ENCODE measurements at places on chromosomes 4 and X.

DNA sequence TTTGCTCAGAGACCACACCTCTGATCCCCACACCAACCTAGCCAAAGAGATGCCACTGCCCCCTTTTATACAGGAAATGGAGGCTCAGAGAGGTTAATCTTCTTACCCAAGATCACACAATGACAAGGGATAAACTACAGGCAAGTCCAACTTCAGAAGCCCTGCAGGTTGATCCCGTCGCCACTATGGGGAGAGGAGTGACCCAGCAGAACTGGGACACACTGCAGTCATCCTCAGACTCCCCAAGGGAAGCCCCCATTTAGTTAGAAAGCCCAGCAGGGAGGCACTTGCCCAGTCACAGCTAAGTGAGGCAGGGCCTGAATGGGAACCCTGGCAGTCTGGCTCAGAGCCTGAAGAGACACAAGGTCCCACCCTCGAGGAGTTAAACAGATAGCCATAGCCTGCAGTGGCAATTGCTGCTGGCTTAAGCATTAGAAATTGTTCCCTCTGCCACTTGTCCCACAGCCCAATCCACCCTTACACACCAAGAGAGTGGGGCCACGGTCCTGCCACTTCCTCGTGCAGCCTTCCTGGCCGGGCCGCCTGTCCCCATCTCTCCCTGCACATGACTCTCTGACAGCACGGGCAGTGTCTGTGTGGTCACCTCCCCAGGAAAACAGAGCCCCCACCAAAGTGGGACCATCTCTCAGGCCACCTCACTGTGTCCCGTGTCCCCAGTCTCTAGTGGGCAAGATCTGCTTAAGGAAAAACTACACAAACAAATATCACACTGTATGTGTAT, 2.7 kb downstream of the JAKMIP1 start:
- no peak for DNase-seq

DNA sequence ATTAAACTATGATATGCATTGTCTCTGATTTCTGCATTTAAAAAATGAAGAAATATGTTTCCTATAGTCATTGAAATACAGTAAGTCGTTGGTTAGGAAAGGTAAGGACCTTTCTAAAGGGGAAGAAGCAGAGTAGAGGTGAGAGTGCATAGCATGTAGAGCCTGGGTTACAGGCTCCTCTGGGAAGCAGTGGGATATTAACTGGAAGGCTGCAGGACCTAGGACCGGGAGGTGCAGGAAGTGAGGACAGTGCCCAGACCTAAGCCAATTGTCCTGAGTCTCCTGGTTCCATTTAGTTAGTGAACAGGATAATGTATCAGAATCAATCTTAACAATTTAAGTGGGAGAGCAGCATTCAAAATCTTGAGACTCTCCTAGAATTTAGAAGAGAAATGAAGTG, 237.1 kb upstream of the NUDT6 start:
- DNase-seq, result no peak

DNA sequence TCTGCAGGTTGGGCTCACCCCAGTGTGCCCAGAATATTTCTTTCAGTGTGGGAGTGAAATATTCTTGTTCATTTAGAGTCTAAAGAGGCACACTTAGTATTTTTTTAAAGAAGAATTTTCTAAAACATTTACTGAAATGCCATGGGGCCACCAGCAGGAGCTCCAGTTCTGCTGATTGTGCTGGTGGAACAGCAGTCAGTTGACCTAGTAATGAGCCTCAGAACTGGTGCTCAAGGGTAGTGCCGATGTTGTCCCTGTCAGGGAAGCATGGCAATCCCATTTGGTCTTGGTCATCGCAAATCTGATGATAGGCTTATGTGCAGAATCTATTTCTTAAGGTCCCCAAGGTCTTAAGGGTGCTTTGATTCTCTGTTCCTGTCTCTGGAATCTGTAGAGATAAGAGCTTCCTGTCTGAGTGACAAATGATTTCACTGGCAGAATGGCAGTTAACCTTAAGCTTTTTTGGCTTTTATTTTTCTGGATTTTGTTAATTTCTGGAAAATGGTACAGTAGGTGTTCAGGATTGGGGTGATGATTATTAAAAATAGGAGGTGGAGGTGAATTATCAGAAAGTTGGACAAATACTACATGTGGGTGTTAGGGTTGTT, 31.3 kb downstream of the JADE1 start:
- no peak for DNase-seq

DNA sequence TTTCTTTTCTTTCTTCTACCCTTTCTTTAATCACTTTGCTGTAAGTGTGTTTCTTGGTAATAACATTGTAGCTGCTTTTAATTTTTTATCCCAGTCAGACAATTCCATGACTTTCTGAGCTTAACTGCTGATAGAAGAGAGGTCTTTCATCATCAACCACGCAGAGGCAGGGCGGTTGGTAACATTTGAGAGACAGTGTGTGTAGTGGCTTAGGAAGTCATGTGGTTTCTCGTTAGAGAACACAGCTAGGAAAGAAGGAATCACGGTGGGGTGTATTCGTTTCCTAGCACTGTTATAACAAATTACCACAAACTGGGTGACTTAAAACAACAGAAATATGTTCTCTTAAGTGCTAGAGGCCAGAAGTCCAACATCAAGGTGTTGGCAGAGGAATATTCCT, 11.5 kb downstream of the PRPS2 start:
- no peak for DNase-seq

DNA sequence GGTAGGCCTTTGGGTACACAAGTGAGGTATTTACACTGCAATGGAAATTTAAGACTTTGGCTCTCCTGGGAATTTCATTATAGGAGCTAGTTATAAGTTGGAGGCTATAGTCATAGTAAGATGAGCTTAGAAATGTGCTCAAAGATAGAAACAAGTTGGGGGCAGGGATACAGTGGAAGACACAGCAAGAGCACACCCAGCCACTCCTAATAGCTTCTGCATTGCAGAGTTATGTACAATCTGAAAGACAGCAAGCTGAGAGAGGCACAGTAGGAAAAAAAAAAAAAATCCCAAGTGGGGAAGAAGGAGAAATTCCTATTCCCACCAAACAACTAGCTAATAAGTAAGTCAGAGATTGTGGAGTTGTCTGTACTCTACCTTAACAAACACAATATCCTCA, 41.9 kb upstream of the TAF9B start:
- DNase-seq, result no peak

- DNase-seq, result peak; percentile 77
Observed at GRCh38 chr4:37685161-37685822, 884 bp downstream of the RELL1 start.

DNA sequence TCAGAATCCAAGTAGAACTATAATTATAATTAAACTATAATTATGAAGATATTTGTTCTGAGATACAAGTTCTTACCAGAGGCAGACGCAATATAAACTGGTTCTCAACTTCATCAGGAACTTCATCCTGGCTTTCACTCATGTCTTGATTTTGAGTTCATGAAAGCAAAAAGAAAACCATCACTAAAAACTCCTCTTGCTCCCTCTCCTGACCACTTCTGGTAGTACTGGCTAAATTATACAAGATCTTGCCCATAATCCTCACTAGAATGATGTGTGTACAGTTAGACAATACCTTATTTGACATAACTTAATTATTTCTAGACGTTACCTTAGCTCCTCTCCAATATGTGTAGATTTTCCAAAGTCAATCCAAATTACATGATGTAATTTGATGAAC, 3.7 kb downstream of the TAF7L start:
- DNase-seq, result peak; percentile 68

DNA sequence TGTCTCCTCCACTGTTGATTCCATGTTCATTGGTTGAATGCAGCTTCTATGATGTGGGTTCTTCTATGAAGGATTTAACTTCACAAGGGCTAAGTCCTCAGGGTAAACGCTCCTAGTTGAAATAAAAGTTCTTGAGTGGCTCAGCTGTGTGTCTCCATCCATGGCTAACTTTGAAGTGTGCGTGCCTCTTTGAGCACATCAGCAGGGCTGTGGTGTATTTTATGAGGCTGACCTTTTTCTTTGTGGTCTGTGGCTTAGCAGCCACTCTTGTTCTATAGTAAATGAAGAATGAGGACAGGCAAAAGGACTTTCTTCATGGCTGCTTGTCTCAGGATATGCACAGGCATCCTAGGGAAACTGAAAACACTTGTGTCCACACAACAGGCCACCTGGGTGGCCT, 88.5 kb downstream of the KIT start:
- no peak for DNase-seq
